Stimulated activated CD4-positive, alpha-beta T cell treated with anti-CD3 and anti-CD28 coated beads, TNF-alpha, amount 100 ng/mL, for 24 hours (primary cell): ENCODE measurements at places on chromosomes 16 and 17.

DNA sequence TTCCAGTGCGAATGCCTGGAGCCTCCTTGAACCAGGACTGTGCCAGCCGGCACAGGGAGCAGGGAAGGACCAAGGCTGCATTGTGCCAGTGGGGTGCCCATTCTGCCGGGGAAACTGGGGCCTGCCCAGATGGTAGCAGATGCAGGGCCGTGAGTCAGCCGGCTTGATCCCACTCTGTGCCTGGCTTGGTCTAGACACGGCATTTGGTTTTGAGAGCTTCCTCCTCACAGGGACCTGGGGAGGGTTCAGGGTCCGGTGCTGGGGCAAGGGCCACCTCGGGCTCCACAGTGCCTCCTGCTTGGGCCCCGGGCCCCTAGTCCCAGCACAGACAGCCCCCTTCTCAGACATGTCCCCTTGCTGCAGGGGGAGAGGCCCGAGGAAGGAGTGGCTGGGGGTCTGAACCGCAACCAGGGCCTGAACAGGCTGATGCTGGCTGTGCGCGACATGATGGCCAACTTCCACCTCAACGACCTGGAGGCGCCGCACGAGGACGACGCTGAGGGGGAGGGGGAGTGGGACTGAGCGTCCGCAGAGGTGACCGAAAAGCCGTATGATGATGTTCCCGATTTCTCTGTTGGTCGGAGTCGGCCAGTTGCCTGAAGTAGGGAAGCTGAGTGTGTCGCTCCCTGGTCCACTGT, 7.8 kb upstream of the MC1R start:
- DNase-seq: no peak

DNA sequence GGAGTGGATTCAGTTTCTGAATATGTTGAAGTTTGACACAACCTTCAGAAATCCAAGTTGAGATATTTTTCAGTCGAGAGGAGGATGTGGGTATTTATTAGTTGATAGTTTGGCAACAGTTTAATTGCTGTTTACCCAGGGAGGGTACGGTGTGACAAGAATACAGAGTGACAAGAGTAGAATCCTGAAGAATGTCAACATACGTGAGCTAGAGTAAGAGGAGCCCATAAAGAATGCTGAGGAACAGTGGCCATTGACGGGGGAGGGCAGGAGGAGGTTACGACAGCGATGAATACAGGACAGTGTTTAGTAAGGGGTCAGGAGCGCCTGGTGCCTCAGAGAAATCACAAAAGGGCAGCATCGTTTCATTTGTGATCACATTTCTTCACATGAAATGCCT, 76.5 kb downstream of the AATF start:
- DNase-seq: no peak

- no peak for DNase-seq
These were observed 2.8 kb downstream of the TAF1C start for GRCh38 chr16:84183911-84184591.

DNA sequence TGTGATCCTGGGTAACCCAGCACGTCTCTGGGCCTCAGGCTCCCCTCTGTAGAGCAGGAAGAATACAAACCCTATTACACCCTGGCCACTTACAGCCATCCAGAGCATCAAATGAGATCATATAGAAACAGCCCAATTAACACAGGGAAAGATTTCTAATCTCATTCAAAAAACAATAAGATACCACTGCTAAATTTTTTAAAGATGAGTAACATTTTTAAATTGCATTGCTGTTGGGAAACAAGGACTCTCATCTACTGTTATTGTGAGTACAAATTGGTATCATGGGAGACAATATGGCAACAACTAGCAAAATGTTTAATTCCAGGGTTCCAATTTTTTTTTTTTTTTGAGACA, 41.1 kb downstream of the SRL start:
- DNase-seq: no peak
